Brain pericyte (primary cell): ENCODE measurements at places on chromosomes 13 and 19.

GRCh38 chr13:25912961-25913360 lies 138.9 kb downstream of the SHISA2 start:
- DNase-seq: no peak

GRCh38 chr19:1945899-1946298 lies 4.9 kb downstream of the CSNK1G2 start:
- DNase-seq: no peak

GRCh38 chr19:5157186-5157585 lies 183.4 kb downstream of the PTPRS start:
- no peak for DNase-seq

- DNase-seq: no peak
These were observed 15.3 kb downstream of the TMEM38A start for GRCh38 chr19:16676101-16676798.

DNA sequence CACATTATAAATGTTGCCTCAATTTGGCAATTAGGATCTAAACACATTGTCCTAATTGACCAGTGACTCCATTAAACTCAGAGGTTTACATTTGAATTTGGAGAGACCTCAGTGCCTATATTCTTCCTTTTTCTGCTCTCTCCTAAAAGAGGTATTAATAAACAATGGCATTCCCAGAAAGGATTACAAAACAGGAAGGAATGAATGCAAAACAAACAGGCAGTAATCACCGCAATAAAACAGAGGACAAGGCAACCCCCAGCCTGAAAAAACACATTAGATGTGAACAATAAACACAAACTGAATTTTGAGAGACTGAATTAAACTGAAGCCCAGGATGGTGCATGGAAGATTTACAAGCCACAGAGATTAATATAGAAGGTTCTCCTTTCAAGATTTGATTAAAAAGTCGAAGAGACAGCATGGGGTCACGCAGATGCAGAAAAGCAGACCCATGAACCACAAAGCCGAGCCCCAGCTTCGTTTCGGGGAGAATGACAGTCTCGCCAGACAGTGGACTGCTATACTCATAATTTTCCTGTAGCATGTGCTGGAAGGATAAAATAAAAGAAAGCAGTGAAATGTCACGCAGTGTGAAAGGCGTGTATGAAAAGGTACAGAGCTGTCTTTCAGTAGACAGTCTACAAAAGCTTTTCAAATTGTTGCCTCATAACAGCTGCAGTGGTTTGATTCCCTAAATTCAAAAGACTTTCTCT lies 503.0 kb downstream of the LIG4 start:
- DNase-seq: no peak

GRCh38 chr13:30119476-30119875 lies 187.9 kb downstream of the KATNAL1 start:
- DNase-seq: no peak

DNA sequence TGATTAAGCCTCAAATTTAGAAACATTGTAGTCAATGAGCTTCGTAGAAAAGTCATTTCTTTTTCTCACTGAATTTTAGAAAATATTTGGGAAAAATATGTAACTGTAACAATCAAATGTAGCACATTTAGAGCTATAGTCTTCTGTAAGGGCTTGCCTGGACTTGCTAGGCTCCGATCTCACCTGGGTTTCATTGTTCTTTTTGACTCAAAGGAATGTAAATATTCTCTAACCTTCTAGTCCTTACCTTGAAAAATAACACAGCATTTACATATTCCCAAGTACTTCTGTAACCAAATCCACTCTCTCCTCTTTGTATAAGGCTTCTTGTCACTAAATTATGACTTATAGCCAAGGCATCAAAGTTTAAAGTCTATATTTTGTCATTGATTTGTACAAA lies 2.9 kb upstream of the UFM1 start:
- DNase-seq: no peak

DNA sequence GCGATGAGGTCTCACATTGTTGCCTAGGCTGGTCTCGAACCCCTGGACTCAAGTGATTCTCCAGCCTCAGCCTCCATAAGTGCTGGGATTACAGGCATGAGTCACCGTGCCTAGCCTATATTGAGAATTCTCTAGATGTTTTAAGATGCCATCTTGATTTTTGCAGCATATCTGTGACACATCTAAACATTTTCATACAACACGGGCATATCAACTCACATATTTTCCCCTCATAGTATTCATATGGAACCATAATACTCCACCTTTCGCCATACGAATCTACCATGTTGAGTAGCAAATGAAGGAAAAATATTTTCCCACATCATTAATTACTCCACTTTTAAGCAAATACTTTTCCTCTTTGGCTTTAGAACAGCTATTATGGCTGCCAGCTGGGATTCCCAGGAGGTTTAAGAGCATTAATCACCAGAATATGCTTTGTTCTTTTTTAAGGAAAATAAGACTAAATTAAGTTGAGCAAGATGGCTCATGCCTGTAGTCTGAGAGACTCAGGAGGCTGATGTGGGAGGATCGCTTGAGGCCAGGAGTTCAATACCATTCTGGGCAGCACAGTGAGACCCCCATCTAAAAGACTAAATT lies 56.9 kb upstream of the GTF2F2 start:
- no peak for DNase-seq

DNA sequence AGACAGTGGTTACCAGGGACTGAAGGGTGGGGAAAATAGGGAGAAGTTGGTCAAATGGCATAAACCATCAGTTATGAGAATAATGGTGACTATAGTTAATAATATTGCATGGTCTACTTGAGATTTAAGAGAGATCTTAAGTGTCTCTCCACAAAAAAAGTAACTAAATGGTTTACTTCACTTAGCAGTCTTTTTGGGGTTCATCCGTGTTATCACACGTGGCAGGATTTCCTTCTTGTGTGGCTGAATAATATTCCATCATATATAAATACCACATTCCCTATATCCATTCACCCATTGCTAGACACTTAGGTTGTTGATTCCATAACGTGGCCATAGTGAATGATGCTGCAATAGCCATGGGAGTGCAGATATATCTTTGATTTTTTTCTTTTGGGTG lies 967.0 kb downstream of the UQCRFS1 start:
- no peak for DNase-seq

DNA sequence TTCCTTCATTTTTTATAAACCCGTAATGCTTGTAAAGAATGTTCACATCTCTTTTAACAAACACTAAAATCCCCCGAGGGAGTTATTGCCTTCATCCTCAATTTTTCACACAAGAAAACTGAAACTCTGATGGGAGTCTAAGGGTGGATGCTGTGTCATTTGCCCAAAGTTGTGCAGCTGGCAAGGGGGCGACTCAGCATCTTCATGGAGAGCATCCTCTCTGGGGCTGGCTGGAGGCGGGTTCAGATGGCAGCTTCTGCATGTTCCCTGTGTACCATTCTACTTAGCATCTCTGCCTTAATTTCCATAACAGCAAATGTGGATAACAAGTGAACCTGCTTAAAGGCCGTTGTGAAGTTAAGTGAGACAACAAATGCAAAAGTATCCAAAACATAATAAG lies 256.4 kb downstream of the IRS2 start:
- no peak for DNase-seq

DNA sequence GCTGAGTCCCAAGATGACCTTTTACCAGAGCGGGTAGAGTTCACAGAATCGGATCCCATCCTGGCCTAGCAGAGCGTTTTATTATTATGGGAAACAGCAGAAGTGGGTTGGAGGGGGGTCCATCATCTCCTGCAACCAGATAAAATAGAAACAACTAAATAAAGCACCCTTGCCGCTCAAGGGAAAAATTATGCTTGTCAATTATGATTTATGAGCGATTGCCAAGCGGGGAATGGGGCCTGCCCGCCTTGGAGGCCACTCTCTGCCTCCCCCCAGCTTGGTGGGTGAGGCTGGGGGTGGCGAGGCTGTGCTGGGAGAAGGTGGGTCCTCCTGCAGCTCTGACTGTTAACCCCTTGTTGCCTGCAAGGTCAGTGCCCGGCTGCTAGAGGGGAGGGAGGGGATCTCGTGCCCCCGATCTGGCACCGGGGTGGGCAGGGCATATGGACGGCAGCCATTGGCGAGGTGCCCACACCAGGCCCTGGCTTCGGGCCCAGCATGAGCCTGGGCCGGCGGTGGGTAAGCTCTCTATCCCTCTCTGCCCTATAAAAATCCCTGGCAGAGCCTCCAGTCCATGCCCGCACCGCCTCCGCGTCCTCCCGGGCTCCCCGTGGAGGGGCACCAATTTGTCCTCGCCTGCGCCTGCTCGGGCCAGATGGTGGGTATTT lies 129.1 kb downstream of the URI1 start:
- DNase-seq: no peak

- no peak for DNase-seq
These were observed 36.5 kb upstream of the MRI1 start for GRCh38 chr19:13727798-13728197.

DNA sequence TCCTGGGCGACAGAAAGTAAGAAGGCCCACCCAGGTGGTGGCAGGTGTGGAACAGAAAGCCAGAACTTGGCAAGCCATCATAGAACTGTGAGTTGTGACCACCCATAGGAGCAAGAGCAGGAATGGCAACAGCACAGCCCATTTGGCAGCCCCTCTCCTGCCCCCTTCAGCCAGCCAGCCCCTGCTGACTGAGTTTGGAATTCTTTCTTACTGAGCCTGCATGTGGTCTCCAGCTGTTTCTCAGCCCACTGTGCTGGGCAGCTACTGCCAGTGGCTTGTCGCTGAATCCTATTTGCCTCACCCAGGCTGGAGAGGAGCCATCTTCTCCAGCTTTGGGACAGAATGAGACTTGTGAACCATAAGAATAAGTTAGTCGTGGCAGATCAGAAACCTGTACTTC lies 28.3 kb downstream of the CNMD start:
- DNase-seq: no peak

GRCh38 chr13:105920370-105920769 lies 615.1 kb downstream of the EFNB2 start:
- DNase-seq: no peak

DNA sequence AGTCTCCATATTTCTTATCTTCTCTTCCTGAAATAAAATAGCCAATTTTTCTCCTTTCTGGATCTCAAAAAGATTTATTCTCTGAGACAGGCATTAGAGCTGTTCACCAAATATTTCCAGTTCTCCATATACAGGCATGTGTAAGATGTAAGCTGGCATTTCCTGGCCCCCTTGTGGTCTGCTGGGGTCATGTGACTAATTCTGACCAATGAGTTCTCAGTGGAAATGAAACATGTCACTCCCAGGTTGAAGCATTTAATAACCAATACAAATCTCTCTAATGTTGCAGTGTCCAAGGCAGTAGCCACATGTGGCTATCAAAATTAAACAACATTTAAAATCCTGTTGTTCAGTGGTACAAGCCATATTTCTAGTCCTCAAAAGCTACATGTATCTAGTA lies 14.8 kb upstream of the CACNA1A start:
- DNase-seq: no peak
